ENCODE measurements at places on chromosomes 1 and 21. TPM values are rescaled to one million over a fixed set of nuclear protein-coding genes. Genes with fewer than 3 reads are reported as not detected.

CYP4B1 gene
- total RNA-seq = 0.66 TPM

PADI4 gene
- total RNA-seq = 0.11 TPM

KNCN gene
- total RNA-seq = 0.40 TPM

- H3K36me3 ChIP-seq = no peaks in the 10 kb centered on the region
- DNase-seq = no peak
- H3K27ac ChIP-seq = no peak overlapping the region
These were observed 90.7 kb downstream of the RHOU start for GRCh38 chr1:228825840-228826484.

GRCh38 chr1:155339515-155340097 is 18.9 kb downstream of the RUSC1 start:
- peaks cover 36% of the 10 kb centered on the region for H3K36me3 ChIP-seq
- H3K27me3 ChIP-seq = no peaks in the 10 kb centered on the region
- H3K4me1 ChIP-seq = no peaks in the 10 kb centered on the region
- H3K27ac ChIP-seq = no peak overlapping the region
- H3K4me3 ChIP-seq = no peak overlapping the region

GRCh38 chr1:235470741-235471439 is 33.4 kb downstream of the B3GALNT2 start:
- DNase-seq = no peak

CFHR4 gene
- total RNA-seq = 0.10 TPM

Data from spinal cord (tissue), 10 donors.